ENCODE measurements at places on chromosomes 7 and 10.

DNA sequence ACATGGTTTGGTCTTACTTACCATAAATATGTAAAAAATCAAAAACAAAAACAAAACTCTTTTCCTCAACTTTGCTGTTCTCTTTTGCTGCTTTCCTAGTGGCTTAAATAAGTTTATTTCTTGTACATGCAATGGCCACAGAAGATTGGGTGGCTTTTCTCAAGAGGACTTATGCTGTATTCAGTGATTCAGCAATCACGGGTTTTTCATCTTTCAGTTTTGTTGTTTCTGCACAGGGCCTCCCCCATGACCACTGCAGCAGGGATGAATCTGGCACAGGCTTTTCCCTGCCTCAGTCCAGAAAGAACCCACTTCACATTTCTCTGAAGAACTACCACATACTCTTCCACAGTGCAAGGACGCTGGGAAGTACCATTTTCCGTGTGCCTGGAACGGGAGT, 355.0 kb downstream of the RNLS start:
- DNase-seq: no peak

DNA sequence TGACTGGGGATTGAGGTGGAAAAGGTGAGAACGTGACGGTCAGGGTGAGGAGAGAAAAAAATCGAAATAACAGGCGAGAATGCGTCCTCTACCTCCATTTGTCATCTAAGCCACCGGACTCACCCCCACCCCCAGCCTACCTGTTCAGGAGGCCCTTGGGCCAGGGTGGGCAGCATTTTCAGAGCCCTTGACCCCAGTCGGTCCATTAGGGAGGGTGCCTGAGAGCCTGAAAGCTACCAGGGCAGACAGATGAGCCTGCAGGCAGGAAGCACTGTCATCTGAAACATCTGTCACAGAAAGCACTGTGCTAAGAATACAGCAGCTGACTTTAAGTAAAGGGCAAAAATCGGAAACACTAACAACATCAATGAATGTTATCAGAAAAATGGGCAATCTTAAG, 47.0 kb downstream of the MAD1L1 start:
- no peak for DNase-seq

- no peak for DNase-seq
These were observed 21.8 kb downstream of the PRSS2 start for GRCh38 chr7:142792593-142792992.

GRCh38 chr7:7720750-7721621, 2.6 kb upstream of the RPA3 start:
- DNase-seq: no peak

DNA sequence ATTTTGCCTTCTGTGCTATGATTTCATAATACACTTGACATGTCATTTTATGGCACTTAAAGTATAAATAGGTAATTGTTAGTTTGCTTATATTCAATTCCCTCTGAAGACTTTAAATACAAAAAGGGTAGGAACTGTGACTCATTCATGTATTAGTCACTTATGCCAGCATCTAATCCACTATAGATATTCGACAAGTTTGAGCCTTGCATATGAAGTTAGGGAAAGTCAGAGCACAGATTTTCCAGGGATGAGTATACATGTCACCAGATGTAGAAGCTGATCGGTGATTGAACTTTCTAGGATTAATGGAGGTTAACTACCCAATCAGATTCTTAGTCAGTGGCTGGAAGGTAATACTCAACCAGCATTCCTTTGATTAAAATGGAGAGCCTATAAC, 1321.5 kb downstream of the XPNPEP1 start:
- no peak for DNase-seq

DNA sequence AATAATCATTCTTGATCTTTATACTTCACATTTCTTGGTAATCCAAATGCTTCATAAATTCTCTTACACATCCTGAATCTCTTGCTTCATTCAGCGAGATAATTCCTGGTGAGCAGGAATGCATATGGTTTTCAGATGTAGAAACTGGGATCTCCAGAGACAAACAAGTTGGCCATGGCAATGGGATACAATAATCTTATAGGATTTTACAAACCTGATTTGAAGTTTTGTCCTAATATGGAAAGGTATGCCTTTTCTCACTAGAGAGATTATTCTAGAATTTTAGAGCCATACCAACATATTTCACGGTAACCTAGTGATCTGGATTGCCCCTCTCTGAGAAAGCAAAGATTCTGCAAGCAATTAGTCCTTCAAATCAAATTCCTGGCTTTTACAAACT, 13.1 kb upstream of the TRDMT1 start:
- DNase-seq: no peak

Data from stimulated activated CD4-positive, alpha-beta T cell treated with anti-CD3 and anti-CD28 coated beads, TNF-alpha, amount 100 ng/mL, for 4 hours (primary cell).